ENCODE measurements at places on chromosomes 16 and 17.

DNA sequence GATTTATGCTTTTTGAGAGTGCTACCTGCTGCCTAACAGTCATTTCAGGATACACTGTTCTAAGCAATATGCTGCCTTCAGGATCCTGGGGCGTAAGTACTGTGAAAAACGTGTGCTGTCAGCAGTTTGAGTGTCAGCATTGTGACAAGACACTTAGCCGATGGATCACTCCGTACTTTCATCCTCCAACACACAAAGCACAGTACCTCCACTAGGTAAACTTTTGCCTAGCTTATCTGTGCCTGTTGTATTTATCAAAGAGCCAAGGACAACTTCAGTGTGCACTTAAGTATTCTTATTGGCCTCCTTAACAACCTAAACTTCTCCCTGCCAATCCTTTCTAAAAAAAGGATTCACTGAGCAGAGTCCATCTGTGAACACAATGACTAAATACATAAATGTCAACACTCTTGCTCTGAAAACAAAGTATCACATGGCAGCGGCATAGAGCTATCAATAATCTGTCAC, 33.8 kb upstream of the PHLPP2 start:
- no peak for DNase-seq

- DNase-seq, result no peak
These were observed 5.8 kb upstream of the SETD6 start for GRCh38 chr16:58509256-58510096.

DNA sequence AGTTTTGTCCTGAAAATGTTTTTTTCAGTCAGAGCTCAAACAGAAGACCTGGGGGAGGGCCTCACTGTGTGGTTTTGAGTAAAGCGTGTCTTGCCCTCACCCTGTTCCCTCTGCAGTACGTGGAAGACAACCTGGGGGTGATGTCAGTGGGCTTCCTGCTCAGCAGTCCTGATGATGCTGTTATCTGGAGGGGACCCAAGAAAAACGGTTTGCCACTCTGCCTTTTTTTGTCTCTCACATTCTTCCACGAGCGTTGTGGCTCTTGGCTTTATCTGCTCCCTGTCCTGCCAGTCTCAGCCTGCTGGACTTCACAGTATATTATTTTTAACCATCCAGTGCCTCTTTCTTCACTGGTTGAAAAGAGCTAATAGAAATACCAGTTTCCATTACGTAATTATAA, 12.9 kb downstream of the NUBP1 start:
- DNase-seq, result peak; percentile 59

DNA sequence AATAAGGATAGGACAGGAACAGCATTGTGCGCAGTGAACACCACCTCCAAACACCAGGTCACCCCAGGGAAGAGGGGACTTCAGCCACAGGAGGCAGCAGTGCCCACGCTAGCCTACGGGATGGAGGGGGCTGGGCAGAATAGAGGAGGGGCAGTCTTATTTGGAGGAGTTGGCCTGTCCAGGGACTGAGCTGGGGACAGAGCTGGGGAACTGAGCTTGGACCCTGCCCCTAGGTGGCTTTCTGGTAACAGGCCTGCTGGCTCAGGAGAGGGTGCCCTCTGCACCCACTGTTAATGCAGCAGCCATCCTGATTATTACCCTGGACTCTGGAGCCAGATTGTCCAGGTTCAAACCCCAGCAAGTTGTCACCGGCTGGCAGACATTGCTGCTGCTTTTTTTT, 9.3 kb downstream of the CCDC102A start:
- no peak for DNase-seq

DNA sequence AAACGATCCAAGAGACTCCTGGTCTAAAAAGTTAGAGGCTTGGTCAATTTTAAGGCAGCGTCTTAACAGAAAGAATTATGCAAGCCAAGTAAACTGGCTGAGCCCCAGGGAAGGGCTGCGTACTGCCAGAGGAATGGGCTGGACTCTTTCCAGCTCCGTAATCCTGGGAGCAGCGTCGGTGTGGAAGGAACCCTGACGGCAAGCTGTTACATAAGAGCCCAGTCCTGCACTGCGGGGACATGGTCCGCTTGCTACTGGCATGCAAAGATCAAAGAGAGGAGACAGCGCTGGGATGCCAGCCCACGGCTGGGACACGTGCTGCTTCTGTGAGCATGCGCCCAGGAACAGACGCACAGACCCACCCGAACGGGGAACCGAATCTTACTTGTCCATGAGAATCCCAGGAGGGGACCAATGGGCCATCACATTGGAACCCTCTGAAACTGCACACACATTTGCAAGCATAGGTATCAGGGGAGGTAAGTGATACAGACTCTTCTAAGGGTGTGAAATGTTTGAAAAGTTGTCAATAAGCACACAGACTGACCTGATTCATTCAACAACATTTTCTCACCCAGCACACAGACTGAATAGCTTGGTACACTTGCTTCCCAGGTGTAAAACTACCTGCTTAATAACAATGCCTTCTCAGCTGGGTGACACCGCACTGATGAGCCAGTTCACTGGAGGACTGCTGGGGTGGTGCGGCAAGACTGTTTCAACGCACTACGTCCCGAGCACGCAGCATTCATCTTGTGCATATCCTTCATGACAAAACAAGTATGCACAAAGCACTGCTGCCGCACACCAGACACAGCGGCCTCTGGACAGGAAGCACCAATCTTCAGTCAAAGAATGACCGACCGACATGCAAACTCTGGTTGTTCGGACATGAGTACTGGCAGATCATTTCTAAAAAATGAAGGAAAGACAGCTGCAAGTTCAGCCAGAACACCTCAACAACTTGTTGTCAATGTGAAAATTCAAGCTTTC, 94.9 kb downstream of the ANKRD11 start:
- peak; percentile 95 for DNase-seq

- DNase-seq, result no peak
These were observed 871.6 kb upstream of the GOT2 start for GRCh38 chr16:59605706-59606105.

DNA sequence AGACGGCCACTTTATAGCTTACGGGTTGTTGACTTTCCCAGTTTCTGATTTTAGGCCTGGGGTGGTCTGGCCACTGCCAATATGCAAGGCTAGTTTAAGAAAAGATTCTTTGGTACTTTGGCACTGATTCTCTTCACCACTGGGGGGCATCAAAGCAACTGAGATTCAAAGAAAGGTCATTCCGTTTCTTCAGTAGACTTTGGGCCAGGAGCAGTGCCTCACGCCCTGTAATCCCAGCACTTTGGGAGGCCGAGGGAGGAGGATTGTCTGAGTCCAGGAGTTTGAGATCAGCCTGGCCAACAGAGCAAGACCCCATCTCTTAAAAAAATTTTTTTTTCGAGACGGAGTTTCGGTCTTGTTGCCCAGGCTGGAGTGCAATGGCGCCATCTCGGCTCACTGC, 53.0 kb downstream of the RPA1 start:
- DNase-seq, result no peak

Measured in skeletal muscle cell (primary cell).